ENCODE measurements at places on chromosomes 16 and 17. TPM values are rescaled to one million over a fixed set of nuclear protein-coding genes. Genes with fewer than 3 reads are reported as not detected.

The SALL1 gene
- polyA plus RNA-seq: 0.06 TPM

The PFAS gene
- 34.9 TPM for polyA plus RNA-seq

The SLC5A10 gene
- polyA plus RNA-seq: 0.12 TPM

The TMEM98 gene
- polyA plus RNA-seq: 35.2 TPM

The MT1H gene
- polyA plus RNA-seq: not detected

The SLFN14 gene
- polyA plus RNA-seq: 0.19 TPM

The TEX19 gene
- not detected for polyA plus RNA-seq

The PFN1 gene
- 432 TPM for polyA plus RNA-seq

DNA sequence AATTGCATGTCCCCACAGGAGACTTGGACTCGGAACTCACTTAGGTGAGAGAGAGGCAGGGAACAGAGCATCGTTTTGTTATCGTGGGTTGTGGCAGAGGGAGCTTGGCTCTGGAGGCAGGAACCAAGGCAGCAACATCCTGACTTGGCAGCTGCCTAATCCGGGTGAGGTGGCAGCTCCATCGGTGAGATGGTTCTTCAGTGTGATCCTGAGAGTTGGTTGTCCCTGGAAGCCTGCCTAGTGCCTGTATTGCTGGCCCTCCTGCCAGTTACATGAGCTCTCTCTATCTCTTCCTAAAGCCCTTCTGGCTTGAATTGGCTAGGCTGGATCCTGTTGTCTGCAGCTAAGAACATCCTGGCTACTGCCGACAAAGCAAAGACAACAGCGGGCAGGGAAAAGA is 19.9 kb upstream of the SEC14L1 start:
- DNase-seq: no peak

- DNase-seq: no peak
Observed at GRCh38 chr17:61307905-61308886, 91.4 kb upstream of the TBX2 start.

- DNase-seq: no peak
Observed at GRCh38 chr17:50511058-50511457, 2.8 kb downstream of the MYCBPAP start.

- no peak for DNase-seq
Observed at GRCh38 chr17:15301845-15302244, 36.7 kb upstream of the PMP22 start.

DNA sequence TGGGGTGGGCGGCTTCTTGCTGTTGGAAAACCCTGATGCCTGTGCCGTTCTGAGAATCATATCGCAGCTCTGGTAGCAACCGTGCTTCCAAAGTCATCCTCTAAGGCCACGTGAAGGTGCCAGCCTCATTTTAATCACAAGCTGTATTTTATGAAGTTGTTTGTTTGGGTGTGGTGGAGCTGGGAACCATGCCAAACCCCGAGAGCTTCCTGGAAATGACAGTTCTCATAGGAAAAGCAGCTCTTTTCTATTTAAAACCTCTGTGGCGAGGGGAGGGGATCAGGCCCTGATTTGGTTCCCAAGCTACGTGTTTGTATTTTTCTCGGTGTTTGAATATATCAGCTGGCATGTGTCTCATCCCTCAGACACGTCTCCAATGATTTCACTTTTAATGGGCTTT is 21.7 kb downstream of the KNOP1 start:
- peak; percentile 66 for DNase-seq

DNA sequence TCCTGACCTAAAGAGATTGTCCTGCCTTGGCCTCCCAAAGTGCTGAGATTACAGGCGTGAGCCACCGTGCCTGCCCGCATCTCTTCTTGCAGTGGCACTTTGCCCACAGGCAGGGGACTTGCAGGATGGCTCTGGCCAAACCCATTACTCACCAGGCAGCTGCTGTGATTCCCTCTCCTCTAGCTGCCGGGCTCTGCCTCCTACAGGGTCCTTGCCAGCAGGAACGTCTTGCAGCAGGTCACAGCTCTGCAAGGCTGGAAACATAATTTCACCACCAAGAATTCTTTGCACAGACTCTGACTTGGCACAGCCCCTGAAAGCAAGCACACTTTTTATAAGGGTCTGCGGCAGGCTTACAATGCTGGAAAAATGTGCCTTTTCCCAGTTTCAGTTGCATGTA is 20.3 kb downstream of the COX4I1 start:
- no peak for DNase-seq

GRCh38 chr16:29877266-29877961 is 14.4 kb upstream of the CDIPT start:
- no peak for DNase-seq

Data from hindlimb muscle (tissue), 1 donor.